ENCODE measurements at places on chromosomes 12 and 14.
A peak's percentile ranks its signal among the peaks of the same experiment; 100 is the strongest.

GRCh38 chr14:25118671-25119070 lies 68.7 kb upstream of the STXBP6 start:
- DNase-seq, result no peak

GRCh38 chr12:119964929-119965328 lies 24.1 kb upstream of the BICDL1 start:
- no peak for DNase-seq

GRCh38 chr12:121490401-121491281 lies 90.2 kb downstream of the KDM2B start:
- DNase-seq, result no peak

GRCh38 chr12:31965090-31965489 lies 5.9 kb downstream of the RESF1 start:
- DNase-seq, result no peak

DNA sequence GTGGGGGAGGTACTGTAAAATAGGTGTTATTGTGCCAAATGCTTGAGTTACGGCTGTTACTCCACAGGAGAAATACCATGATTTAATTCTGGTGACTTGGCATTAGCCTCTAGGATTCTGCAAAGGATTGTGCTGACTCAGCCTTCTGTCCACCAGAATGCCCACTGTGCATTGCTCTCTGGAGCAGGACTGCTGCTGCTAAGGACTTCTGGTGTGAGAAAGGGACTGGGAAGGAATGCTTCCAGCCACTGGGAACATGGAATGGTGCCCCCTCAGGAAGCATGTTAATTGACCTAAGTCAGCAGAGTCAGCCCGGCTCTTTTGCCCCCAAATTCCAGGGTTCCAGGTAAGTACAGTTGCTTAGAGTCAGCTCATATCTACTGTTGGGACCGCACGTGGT lies 32.9 kb downstream of the ZFHX2 start:
- no peak for DNase-seq

DNA sequence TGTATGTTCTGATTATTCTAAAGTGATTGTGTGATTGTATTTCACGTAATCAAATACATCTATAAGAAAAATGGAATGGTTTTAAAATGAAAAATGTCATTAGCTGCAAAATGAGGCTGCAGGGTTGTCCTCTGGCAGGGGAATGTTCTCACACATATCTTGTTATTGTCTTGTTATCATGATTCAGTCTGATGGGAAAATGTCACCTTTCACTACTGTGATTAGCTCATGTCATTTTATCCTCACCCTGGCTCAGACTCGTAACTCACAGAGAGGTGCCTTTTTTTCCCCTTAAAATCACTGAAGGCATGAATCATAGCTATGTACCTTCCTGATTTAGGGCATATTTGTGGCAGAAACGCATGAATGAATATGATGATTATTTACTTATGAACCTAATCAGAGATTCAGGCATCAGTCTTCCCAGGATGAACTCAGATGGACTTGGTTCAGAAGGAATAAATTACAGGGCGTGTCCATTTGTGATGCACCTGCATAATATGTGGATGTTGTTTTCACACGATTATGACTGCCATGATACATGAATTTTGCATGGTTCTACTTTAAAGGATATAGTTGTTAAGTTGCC lies 1339.2 kb downstream of the AACS start:
- no peak for DNase-seq

DNA sequence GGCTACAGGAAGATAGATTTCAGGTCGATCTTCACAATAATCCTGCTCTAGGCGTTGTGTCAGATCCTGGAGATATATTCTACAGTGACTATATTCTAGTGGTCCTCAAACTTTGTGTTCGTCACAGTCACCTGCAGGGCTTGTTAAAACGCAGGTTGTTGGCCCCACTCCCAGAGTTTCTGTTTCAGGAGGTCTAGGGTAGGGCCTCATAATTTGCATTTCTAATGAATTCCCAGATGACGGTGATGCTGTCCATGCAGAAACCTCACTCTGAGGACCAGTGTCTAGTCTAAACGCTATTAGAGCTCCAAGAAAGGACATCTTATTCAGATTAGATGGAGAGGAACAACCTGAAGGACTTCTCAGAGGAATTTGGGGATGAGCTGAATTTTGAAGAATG lies 13.2 kb upstream of the SLC6A13 start:
- no peak for DNase-seq

DNA sequence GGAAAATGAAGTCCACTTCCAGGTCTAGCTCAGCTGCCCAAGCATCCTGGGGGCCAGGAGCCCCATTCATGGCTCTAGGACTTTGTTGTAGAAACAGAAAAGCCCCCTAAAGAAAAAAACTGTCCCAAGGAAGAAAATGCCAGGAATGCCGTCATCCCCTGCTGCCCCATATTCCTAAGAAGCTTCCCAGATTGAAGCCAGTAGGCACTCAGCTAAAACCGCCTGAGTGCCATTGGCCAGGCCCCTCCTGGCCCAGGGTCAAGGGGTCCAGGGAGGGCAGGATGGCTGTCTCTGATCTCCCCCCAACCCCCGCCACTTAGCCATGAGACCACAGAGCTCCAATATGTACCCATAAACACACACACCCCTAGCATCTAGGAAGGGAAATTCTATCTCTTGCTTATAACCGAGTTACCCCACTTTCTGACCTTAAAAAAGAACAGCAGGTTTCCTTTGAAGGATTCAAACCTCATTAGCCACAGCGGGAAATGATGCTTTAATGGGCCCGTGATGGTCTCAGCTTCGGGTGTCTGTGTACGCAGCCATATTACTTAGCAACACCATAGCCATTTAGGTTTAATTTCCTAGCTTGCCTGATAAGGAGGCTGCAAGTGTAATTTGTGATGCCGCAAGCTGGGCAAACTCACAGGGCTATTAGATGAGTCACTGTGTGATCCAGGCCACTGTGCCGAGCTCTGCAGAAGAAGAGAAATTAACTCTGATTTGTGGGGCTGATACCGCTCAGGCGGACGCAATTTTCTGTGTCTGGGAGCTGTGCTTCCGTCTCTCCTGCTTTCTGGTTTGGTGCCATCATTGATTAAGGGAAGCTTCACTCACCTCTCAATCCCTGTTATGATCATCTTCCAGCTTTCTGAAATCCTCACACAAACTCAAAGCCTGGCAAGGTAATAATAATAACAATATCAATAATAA lies 84.2 kb downstream of the GCH1 start:
- peak; percentile 20 for DNase-seq

- DNase-seq, result no peak
Measured at GRCh38 chr14:61280526-61281185, 482 bp downstream of the TMEM30B start.

GRCh38 chr14:106599209-106599608 lies 1072.8 kb downstream of the TMEM121 start:
- no peak for DNase-seq

DNA sequence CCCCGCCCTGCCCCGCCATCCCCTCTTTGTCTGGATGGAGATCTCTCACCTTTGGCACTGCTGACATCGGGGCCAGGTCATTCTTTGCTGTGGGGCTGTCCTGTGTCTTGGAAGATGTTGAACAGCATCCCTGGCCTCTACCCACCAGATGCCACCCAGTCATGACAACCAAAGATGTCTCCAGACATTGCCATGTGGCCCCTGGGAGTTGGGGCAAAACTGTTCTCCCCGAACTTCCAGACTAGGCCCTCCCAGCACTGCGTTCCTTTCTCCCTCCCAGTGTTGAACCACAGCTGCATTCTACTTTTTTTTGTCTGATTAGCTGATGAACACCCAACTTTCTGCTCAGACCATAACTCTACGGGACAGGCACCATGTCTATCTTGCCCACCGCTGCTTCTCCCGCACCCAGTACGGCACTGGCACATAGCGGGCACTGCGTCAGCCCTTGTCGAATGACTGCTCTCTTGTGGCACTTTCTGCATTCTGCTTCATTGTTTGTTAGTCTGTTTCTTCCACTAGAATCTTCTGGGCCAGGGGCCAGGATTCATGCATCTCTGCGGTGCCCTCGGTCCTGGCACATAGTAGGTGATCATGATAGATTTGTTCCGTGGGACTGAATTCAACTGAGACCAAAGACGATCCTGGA lies 13.1 kb upstream of the MYL2 start:
- no peak for DNase-seq

DNA sequence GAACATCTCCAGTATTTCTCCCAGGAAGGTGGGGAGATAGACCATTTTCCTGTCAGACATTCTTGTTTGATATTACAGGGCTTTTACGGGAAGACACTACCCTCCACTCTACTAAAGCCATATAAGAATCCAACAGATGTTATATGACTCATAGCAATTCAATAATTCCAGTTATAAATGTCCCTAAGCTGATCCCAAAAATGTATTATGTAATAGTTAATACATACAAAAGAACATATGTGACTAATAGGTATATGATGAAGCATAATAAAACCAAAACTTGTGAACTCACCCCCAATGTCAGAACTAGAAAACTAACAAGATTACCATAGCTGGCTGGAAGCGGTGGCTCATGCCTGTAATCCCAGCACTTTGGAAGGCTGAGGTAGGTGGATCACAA lies 84.2 kb downstream of the EFCAB11 start:
- no peak for DNase-seq

GRCh38 chr12:121005346-121005815 lies 10.9 kb downstream of the C12orf43 start:
- peak; percentile 34 for DNase-seq

DNA sequence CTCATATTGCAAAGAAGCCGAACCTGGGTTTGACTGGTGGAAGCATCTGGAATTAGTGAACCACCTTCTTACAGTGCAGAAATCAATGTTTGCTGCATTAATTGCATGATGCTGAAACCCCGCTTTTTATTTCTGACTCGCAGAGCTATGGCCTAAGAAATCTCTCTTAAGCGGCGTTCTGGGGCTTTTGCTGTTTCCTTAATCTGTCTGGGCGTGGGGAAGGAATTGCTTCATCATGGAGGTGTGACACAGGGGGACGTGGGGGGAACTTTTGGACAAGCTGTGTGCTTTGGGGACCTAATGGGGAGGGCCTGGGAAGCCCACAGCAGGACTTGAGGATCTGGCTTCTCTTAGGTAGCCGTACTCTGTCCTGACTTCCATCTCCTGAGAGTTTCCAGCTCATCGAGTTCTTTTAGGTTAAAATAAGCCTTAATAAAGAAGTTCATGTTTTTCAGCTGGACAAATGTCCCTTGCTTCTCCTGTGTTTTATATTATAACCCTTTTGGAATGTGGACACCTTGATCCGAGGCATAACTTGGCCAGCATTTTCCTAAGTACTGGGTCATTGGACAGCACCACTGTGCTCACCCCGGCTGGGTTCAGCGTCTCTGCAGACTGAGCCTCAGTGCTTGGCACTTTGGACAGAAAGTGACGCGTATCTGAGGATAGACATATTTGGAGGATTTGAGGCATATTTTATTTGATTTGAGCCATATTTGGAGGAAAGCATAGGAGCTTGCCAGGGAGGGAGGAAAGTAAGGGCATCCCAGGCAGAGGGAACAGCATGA lies 192.1 kb upstream of the MYL2 start:
- DNase-seq, result no peak

DNA sequence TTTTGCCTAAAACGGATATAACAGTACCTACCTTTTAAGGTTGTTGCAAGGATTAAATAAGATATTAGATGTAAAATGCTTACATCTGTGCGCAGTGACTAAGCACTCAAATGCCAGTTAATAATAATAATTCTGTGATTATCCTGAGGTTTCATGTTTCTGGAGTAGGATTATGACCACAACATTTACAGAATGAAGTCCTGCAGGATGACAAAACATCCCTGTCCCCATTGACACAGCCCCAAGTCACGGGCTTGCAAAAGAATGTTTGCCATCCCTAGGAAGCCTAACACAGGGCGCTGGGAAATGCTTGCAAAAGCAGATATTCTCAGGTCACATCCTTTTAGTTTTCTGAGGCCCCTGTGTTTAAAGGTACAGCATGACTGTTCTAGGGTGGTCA lies 20.1 kb downstream of the SUSD6 start:
- no peak for DNase-seq

GRCh38 chr14:53161758-53162435 lies 8.8 kb upstream of the DDHD1 start:
- DNase-seq, result no peak

DNA sequence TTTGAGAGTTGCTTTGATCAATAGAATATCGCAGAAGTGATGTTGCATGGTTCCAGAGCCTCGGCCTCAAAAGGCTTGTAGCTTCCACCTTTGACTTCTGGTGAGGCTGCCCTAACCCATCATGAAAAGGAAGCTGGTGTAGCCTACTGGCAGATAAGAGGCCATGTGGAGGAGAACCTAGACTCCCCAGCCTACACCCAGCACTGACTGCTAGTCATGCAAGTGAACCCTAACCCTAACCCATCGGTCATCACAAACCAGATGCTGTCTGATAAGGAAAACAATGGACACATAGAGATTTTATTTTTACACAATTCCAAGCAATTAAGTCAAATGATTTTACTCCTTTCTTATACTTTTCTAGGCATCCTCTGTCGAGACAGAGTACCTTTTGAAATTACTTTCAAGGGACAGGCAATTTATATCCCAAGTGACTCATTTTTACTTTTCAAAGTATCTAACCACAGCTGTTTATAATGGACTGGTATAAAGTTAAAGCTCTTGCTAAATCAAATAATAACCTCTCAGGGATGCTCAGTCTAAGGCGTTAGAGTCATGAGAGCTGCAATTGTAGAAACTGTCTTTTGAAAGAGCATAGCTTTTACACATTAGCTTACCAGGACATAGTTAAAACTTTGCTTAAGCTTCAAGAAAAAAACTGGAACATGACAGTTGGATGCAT lies 17.6 kb downstream of the PTPRB start:
- no peak for DNase-seq

- DNase-seq, result no peak
Measured at GRCh38 chr14:23028799-23029198, 5.9 kb downstream of the PSMB5 start.

- DNase-seq, result peak; percentile 90
Measured at GRCh38 chr14:33647385-33647786, 303.5 kb downstream of the EGLN3 start.

- DNase-seq, result no peak
Measured at GRCh38 chr12:70045036-70045435, 198.2 kb upstream of the CNOT2 start.

- DNase-seq, result no peak
Measured at GRCh38 chr12:120849765-120850164, 54.4 kb downstream of the SPPL3 start.

- DNase-seq, result no peak
Measured at GRCh38 chr12:91763654-91764370, 381.8 kb downstream of the BTG1 start.

Data from fibroblast of the conjunctiva (primary cell).